ENCODE measurements at places on chromosomes 12 and 14. TPM values are rescaled to one million over a fixed set of nuclear protein-coding genes. Genes with fewer than 3 reads are reported as not detected.

Gene TRIM9
- 0.09 TPM for total RNA-seq

- H3K4me1 ChIP-seq = no peaks in the 10 kb centered on the region
- 0 out of 3 replicates have a peak, but pooled peaks cover 2% of the 10 kb centered on the region for H3K36me3 ChIP-seq
- DNase-seq = no peak
These were observed 36.0 kb downstream of the RASSF3 start for GRCh38 chr12:64646318-64646717.

- peaks cover 4% of the 10 kb centered on the region for H3K36me3 ChIP-seq
- no peaks in the 10 kb centered on the region for H3K4me1 ChIP-seq
- H3K27ac ChIP-seq = no peak overlapping the region
- H3K27me3 ChIP-seq = no peaks in the 10 kb centered on the region
These were observed 53.5 kb downstream of the PPP1R12A start for GRCh38 chr12:79881351-79881750.

GRCh38 chr14:77063571-77064171 lies 34.4 kb upstream of the CIPC start:
- peaks cover 13% of the 10 kb centered on the region for H3K4me1 ChIP-seq
- H3K27ac ChIP-seq = no peak overlapping the region
- H3K27me3 ChIP-seq = peaks cover 6% of the 10 kb centered on the region
- DNase-seq = no peak

DNA sequence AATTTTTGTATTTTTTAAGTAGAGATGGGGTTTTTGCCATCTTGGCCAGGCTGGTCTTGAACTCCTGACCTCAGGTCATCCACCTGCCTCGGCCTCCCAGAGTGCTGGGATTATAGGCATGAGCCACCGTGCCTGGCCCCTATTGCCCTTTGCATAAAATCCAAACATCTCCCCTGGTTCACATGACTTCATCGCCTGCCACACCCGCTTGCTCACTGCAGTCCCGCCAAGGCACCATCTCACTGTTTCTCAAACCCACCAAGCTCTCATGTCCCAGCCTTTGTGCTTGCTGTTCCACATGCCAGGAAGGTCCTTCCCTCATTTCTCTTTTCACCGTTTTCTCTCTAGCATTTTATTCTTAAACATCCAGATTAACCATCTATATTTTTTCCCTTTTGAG lies 9.7 kb downstream of the RHOF start:
- H3K27ac ChIP-seq = no peak overlapping the region
- no peaks in the 10 kb centered on the region for H3K27me3 ChIP-seq

Gene AQP2
- not detected for total RNA-seq

Gene SPX
- total RNA-seq = 0.11 TPM

GRCh38 chr12:12686472-12686871 lies 9.5 kb downstream of the GPR19 start:
- no peak overlapping the region for H3K4me3 ChIP-seq
- no peak for DNase-seq
- no peaks in the 10 kb centered on the region for H3K27me3 ChIP-seq
- H3K4me1 ChIP-seq = no peaks in the 10 kb centered on the region
- H3K36me3 ChIP-seq = no peaks in the 10 kb centered on the region

- no peak overlapping the region for H3K4me3 ChIP-seq
- no peaks in the 10 kb centered on the region for H3K4me1 ChIP-seq
- no peaks in the 10 kb centered on the region for H3K36me3 ChIP-seq
- no peak overlapping the region for H3K27ac ChIP-seq
- DNase-seq = no peak
- H3K27me3 ChIP-seq = no peaks in the 10 kb centered on the region
These were observed 90.3 kb downstream of the DUSP6 start for GRCh38 chr12:89261982-89262381.

- no peak overlapping the region for H3K4me3 ChIP-seq
- H3K27ac ChIP-seq = no peak overlapping the region
- no peaks in the 10 kb centered on the region for H3K4me1 ChIP-seq
- no peaks in the 10 kb centered on the region for H3K36me3 ChIP-seq
- H3K27me3 ChIP-seq = peaks cover 3% of the 10 kb centered on the region
These were observed 111.3 kb upstream of the FKBP4 start for GRCh38 chr12:2683283-2684025.

Gene C12orf54
- not detected for total RNA-seq

DNA sequence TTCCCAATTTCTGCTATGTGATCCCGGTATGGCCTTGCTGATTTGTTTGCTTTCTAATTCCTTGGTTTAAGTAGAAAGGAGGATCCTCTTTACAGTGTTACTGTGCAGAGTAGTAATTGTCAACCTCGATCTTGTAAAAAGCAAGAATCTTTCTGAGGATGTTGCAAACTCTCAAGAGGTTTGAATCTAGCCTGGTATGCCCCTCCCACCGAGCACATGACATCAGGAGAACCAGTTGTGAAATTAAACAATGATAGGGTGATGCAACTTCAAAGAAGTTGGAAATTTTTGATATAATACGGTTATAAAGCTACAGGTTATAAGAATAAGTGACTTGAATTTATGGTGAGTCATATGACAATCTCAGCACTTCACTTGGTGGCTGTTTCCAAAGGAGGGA lies 35.0 kb upstream of the FUT8 start:
- DNase-seq = no peak
- H3K27me3 ChIP-seq = no peaks in the 10 kb centered on the region
- no peak overlapping the region for H3K4me3 ChIP-seq
- H3K36me3 ChIP-seq = no peaks in the 10 kb centered on the region

GRCh38 chr12:130984183-130985058 lies 30.7 kb downstream of the ADGRD1 start:
- no peak for DNase-seq
- H3K36me3 ChIP-seq = no peaks in the 10 kb centered on the region
- peaks cover 41% of the 10 kb centered on the region for H3K27me3 ChIP-seq
- no peak overlapping the region for H3K27ac ChIP-seq

Gene TRAF3
- 21.3 TPM for total RNA-seq

DNA sequence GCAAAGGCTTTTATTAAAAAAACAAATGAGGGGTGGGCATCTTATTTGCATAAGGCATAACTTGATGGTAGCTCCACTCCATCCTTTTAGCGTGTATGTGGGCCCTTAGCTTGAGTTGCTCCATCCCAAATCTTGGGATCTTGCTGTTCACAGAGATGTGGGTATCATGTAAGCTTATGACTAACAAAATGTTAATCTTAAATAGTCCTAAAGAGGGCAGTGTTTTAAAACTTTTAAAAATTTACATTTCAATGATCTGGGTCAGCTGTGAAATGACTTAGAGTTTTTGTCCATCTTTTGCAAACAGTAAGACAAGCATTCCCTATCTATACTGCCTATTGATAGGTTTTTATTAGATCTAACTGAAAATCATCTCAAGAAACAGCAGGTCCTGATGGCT lies 86.0 kb downstream of the SLCO1A2 start:
- H3K27ac ChIP-seq = no peak overlapping the region
- H3K27me3 ChIP-seq = no peaks in the 10 kb centered on the region
- H3K36me3 ChIP-seq = no peaks in the 10 kb centered on the region
- no peak overlapping the region for H3K4me3 ChIP-seq

DNA sequence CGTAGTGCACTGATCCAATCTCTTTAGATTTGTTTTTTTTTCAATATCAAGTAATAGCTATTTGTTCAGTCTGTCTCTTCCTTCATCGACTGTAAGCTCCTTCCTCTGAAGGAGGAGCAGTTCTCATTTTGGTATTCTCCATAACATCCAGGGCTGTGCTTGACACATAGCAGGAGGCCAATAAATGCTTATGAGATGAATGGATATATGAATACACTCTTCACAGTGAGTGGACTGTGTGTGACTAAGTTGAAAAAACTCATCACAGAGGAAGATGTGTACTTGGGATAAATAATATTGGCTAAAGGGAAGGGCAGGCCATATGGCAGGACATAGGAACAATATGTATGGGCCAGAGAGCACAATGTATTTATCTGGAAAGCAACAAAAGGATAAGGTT lies 205.3 kb upstream of the PRICKLE1 start:
- H3K36me3 ChIP-seq = no peaks in the 10 kb centered on the region
- no peaks in the 10 kb centered on the region for H3K27me3 ChIP-seq
- no peak overlapping the region for H3K4me3 ChIP-seq
- H3K27ac ChIP-seq = no peak overlapping the region
- no peaks in the 10 kb centered on the region for H3K4me1 ChIP-seq

- H3K36me3 ChIP-seq = no peaks in the 10 kb centered on the region
- no peak overlapping the region for H3K4me3 ChIP-seq
- H3K27ac ChIP-seq = no peak overlapping the region
These were observed 185.6 kb downstream of the TBX5 start for GRCh38 chr12:114220311-114220710.

Gene SLCO1B1
- total RNA-seq = not detected

DNA sequence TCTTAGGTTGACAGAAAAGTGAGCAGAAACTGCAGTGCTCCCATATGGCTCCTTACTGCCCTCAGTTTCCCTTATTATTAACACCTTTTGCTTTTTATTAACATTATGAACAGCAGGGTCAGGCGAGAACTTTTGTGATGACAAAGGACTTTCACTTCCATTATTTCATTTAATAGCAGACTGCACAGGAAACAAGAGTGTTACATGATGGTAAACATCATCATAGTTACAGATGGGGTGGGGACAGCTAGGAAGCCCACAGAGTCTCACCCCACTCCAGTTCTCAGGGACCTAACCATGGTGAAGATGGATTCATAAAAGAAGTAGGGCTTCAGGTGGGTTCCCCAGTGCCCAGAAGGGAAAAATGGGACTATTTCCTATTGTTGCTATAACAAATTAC lies 110.1 kb upstream of the PELI2 start:
- H3K36me3 ChIP-seq = no peaks in the 10 kb centered on the region
- DNase-seq = no peak
- H3K27ac ChIP-seq = no peak overlapping the region
- H3K27me3 ChIP-seq = no peaks in the 10 kb centered on the region
- no peak overlapping the region for H3K4me3 ChIP-seq
- H3K4me1 ChIP-seq = no peaks in the 10 kb centered on the region

DNA sequence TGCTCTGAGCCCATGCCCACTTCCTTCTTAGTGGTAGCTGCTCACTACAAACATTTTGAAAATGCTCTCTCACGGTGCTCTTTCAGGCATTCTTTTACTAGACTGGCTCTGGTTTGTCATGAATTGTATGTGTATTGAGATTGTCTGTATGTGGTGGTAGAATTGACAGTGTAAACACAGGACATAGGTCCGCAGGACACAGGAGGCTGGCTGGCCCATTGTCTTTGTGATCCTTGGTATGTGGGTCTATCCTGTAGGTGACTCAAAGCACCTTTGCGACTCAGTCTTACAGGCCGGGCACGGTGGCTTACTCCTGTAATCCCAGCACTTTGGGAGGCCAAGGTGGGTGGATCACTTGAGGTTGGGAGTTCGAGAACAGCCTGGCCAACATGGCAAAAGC lies 250.9 kb downstream of the C12orf75 start:
- no peaks in the 10 kb centered on the region for H3K36me3 ChIP-seq
- H3K27ac ChIP-seq = no peak overlapping the region
- no peak for DNase-seq
- no peaks in the 10 kb centered on the region for H3K27me3 ChIP-seq

GRCh38 chr12:89262855-89263552 lies 89.3 kb downstream of the DUSP6 start:
- H3K36me3 ChIP-seq = no peaks in the 10 kb centered on the region
- H3K4me1 ChIP-seq = no peaks in the 10 kb centered on the region
- H3K4me3 ChIP-seq = no peak overlapping the region

DNA sequence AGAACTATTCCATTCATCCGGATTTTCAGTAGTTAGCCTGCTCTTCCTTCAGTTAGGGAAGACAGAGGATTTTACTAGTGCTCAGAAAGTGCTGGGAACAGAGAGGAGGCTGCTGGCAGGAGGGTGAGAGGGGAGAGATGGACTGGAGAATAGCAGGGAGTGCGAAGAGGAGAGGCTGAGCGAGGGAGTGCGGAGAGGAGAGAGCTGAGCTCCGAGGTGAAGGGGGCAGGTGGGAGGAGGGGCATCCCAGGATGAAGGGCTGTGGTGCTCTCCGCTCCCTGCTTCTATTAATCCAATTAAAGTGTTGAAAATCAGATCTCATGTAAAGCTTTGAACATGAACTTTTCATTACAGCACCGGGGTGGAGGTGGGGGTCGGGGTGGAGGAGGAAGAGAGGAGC lies 20.4 kb upstream of the SMOC1 start:
- no peaks in the 10 kb centered on the region for H3K4me1 ChIP-seq
- peaks cover 18% of the 10 kb centered on the region for H3K27me3 ChIP-seq
- H3K27ac ChIP-seq = no peak overlapping the region
- DNase-seq = no peak
- H3K4me3 ChIP-seq = no peak overlapping the region
- no peaks in the 10 kb centered on the region for H3K36me3 ChIP-seq

- no peak overlapping the region for H3K27ac ChIP-seq
- no peak overlapping the region for H3K4me3 ChIP-seq
- H3K27me3 ChIP-seq = no peaks in the 10 kb centered on the region
- no peaks in the 10 kb centered on the region for H3K4me1 ChIP-seq
- DNase-seq = no peak
These were observed 149.9 kb downstream of the KIF26A start for GRCh38 chr14:104288272-104288671.

DNA sequence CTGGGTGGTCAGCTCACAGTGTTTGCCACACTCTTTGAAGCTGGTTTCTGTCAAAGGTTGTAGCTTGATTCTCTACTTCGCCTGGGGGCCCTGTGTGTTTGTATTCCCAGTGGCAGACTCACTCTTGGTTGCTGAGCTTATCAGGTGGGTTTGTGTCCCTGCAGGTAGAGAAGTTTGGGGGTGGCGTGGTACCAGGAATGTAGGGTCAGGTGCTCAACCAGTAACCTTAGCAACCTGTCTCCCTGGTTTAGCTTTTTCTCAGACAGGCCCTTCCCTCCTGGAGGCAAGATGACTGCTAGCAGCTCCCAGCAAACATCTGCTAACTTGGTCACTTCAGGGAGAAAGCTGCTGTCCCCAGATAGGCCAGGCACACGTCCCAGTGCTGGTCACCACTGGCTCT lies 352.2 kb downstream of the AACS start:
- no peak for DNase-seq
- H3K27me3 ChIP-seq = peaks cover 4% of the 10 kb centered on the region
- no peaks in the 10 kb centered on the region for H3K4me1 ChIP-seq
- H3K27ac ChIP-seq = no peak overlapping the region

Gene ZNF385A
- total RNA-seq = 96.5 TPM

DNA sequence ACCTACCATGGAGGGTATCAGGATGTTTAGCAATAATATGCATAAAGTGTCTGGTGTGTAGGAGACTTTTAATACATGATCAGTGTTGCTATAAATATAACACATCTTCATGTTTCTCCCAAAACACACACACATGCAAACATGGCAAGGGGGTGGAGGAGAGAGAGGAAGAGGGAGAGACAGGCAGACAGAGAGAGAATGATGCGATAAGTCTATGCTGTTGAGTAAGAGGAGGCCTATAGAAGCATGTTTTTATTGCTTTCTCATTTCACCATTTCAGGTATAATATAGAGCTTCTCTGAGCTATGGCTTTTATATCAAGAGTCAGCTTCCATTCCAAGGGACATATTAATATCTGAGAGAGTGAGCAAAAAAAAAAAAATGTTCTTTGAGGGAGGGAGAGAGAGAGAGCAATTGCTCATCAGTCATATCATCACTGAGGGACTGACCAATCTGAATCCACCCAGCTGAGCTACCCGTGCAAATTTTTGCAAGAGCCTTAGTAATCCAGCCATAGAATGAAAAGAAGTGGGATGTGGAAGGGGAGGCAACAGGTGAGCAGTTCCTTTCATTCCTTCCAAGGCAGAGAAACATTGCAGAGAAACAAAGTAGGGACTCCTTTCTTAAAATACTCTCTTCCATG lies 54.8 kb upstream of the RASSF8 start:
- no peak overlapping the region for H3K27ac ChIP-seq
- no peaks in the 10 kb centered on the region for H3K4me1 ChIP-seq
- H3K36me3 ChIP-seq = no peaks in the 10 kb centered on the region
- no peak for DNase-seq
- no peaks in the 10 kb centered on the region for H3K27me3 ChIP-seq
